H1 (cell line): ENCODE measurements at places on chromosomes 7 and 10.

DNA sequence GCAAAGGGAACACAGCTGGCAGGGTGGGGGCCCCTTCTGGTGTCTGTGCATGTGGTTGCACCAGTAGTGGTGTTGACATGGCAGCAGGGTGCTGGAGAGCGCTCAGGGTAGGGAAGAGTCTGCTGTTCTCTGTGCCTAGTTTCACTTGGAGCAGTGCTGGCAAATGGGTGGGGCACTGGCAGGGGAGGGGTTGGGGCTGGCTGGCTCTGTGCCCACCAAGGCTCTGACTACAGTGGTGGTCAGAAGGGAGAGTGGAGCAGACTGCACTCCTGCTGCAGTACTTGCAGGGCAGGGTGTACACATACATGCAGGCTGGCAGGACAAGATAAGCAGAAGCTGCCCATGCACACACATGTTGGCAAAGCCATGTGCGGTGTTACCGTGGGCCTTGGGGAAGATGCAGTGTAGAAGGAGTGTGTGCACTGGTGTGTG is 18.2 kb downstream of the FAM25A start:
- no peak for DNase-seq

GRCh38 chr7:149261316-149261828 is 624 bp upstream of the ZNF783 start:
- DNase-seq: no peak

- no peak for DNase-seq
These were observed 27.3 kb upstream of the LIMK1 start for GRCh38 chr7:74056096-74056915.

GRCh38 chr10:93746844-93747284 is 10.9 kb upstream of the LGI1 start:
- peak; percentile 66 for DNase-seq

- DNase-seq: no peak
These were observed 10.8 kb upstream of the LRRC4 start for GRCh38 chr7:128042012-128042411.

DNA sequence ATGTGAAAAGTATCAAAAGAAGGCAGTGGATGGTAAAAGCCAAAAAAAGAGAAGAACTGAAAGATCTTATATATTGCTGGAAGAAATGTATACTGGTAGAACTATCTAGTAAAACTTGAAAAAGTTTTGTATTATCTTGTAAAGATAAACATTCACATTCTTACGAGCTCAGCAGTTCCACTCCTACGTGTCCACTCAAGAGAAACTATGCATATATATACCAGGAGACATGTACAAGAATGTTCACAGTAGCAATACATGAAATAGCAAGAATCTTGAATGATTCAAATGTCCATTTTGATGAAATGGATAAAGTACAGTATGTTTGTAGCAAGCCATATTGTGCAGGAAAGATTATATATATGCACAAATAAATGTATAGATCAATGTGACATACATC is 155.0 kb downstream of the RNF133 start:
- no peak for DNase-seq

- no peak for DNase-seq
These were observed 167.4 kb upstream of the SVIL start for GRCh38 chr10:29802171-29802570.

DNA sequence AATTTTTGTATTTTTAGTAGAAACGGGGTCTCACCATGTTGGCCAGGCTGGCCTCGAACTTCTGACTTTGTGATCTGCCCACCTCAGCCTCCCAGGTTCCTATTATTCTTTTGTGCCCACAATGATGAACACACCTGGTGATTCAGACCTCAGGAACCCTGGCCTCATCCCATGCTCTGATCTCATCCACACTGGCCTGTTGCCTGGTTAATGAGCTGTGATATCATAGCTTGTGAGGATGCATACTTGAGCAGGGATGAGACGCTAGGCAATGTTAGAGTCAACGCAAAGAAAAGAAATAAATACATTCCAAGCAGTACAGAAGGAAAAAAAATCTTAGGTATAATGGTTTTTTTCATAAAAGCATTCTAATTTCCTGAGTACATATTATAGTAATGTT is 82.4 kb upstream of the RNF32 start:
- DNase-seq: no peak

DNA sequence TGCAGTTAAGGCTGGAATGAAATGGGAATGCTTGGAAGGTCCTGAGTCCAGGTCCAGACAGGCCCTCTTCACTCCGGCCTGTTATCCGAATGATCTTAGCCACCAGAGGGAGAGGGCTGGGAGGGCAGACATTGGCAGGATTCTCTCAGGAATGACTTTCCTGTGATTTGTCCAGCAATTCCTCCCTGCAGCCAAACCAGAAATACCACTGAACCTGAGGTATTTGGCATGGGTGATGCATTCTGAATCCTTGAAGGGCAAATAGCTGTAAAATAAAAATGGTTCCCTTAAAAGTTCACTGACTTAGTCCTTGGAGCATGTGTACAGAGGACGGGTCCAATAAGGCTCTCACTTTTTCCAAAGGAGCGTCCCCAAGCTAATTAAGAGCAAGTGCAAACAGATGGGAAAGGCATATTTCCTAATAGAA is 77.5 kb upstream of the HABP2 start:
- no peak for DNase-seq

DNA sequence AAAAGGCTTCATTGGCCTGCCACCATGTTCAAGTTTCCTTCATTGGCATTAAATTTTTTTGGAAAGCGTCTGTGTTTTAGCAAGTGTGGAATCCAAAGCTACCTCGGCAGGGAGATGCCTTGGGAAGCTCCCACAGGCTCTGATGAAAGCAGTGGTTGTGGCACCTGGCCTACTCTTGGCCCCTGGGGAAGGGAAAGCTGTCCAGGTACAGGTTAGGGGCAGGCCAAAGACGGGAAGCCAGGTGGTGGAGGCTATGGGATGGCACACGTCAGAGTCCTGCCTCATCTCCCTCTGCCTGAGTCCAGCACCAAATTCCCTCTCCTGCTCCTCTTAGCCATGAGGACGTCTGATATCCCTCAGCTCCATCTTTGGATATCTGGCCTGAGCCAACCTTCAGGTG is 49.7 kb downstream of the C10orf120 start:
- no peak for DNase-seq

GRCh38 chr10:2509081-2509531 is 558.2 kb upstream of the PFKP start:
- DNase-seq: no peak

GRCh38 chr7:29284696-29285443 is 90.3 kb downstream of the CHN2 start:
- no peak for DNase-seq

GRCh38 chr7:13489386-13489785 is 500.1 kb downstream of the ETV1 start:
- DNase-seq: no peak

GRCh38 chr7:90563286-90563685 is 32.8 kb upstream of the CDK14 start:
- no peak for DNase-seq

- no peak for DNase-seq
These were observed 18.6 kb downstream of the OCM2 start for GRCh38 chr7:97971120-97971989.

DNA sequence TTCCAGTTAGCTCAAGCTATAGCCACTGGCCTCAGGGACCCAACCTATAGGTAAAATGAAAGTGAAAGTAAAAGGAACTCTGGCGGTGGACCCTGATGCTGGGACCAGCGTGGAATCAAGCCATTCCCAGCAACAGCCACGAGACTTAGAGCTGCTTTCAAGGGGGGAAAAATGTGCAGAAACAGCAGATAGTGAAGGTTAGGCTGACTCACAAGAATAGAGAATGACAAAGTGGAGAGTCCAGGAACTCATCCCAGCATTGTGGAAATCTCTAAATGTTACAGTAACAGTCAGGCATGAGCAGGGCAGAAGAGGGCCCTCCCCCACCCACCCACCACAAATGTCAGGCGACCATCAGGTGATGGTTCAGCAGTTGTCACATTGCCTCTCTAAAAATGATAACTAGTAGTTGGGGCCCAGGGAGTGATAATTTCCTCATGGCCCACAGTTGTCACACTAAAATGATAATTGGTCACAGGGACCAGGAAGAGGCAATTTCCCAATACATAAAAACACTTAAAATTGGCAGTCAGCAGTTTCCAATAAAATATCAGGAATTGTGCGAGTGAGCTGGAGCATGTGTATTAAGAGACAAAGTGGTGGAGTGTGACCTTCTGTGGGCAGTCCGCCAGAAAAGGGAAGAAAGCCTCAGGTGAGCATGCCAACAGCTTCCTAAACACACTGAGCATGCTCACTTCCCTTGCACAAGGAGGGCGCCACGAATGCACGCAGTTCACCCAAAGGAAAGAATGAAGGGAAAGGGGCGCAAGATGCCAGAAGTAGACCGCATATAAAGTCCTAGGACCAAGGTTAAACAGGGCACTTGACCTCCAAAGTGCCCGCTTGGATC is 129.8 kb upstream of the PPP1R3A start:
- DNase-seq: no peak

- no peak for DNase-seq
These were observed 51.5 kb downstream of the FAM107B start for GRCh38 chr10:14723052-14723689.

GRCh38 chr10:93165367-93165766 is 91.7 kb downstream of the CYP26A1 start:
- no peak for DNase-seq

GRCh38 chr7:85023066-85023712 is 163.7 kb downstream of the SEMA3D start:
- DNase-seq: no peak

DNA sequence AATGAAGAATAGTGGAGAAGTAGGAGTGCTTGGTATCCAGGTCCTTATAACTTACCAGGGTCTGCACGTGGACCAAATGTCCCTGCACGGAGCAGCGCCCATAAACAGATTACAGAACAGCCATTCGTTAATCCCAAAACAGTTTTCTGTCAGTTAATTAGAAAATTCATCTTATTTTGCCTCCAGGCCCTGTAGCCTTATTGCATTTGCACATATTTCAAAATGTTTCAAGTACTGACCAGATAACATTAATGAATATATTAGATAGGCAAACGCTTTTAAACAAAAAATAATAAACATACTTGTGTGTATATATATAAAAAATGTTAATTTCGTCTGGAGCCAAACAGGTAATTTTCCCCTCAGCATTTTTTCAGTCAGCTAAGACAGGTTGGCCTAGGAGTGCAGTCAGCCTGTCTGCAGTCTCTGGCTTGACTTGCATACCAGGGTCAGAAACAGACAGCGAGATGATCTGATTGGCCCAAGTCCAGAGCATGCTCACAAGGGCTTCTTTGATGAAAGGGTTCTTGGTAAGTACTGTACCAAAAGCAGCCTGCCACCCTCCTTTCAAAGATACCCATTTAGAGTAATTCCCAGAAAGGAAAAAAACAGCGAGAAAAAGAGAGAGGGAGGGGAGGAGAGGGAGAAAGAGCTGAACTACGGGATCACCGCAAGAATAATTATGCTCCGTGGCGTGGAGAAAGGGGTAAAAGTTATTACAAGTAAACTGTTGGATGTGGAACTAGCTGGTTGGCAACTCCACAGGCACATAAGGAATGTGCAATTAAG is 194.4 kb upstream of the TCF7L2 start:
- no peak for DNase-seq

- no peak for DNase-seq
These were observed 9.7 kb downstream of the HYCC1 start for GRCh38 chr7:23004247-23004520.
